T-helper 17 cell (primary cell): ENCODE measurements at places on chromosomes 11 and 22. TPM values are rescaled to one million over a fixed set of nuclear protein-coding genes. Genes with fewer than 3 reads are reported as not detected.

GUCY1A2 gene
- total RNA-seq: 0.13 TPM

THOC5 gene
- total RNA-seq: 46.2 TPM

DNA sequence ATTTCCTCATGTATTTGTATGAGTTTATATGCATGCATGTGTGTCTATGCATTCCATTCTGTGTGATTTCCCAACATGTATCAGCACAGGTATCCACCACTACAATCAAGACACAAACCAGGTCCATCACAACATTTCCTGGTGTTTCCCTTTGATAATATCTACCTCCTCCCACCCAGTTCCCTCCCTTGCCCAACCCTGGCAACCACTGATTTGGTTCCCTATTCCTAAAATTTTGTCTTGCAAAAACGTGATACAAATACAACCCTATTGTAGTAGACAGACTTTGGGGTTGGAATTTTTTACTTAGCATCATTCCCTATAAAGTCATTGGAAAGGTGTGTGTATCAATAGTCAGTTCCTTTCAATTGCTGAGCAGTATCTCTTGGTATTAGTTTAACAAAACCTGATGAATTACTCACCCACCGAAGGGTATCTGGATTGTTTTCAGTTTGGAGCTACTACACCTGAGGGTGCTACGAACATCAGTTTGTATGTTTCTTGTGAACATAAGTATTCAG is 51.8 kb upstream of the IGLL5 start:
- peaks cover 25% of the 10 kb centered on the region for H3K4me1 ChIP-seq

DNA sequence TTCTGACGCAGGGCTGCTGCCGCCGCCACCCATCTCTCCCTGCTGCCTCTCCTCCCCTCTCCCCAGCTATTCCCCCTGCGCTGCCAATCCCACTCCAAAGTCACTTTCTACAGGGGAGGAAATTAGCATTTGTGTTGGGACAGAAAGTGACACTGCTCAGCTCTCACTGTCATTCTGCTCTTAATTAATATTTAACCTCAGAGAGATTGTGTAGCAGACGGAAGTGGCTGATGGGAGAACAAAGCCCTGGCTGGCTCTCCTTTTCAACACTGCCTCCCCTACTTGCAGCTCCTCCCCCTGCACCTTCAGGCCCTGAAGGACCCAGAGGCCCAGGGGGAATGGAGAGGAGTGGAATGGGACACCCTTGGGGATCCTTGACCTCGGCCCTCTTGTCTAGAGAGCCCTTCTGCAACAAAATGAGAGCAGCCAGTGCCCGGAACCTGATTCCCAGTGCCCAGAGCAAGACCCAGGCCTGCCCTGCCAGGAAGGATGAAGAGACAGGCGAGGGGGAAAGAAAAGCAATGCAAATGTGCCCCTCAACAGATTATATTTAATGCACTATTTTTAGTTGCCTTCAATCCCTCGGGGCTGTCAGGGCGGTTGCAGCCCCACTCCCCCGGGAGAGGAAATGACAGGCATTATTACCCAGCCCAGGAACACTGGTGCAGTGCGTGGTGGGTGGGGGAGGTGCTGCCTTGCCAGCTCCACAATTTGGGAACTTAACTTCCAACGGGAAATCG is 14.6 kb upstream of the NRGN start:
- peaks cover 23% of the 10 kb centered on the region for H3K4me1 ChIP-seq
- peaks cover 51% of the 10 kb centered on the region for H3K27me3 ChIP-seq
- H3K4me3 ChIP-seq: no peak overlapping the region
- H3K36me3 ChIP-seq: peaks cover 2% of the 10 kb centered on the region

EHF gene
- 0.34 TPM for total RNA-seq

GRCh38 chr11:61695917-61696316 is 15.7 kb downstream of the DAGLA start:
- no peaks in the 10 kb centered on the region for H3K36me3 ChIP-seq
- no peaks in the 10 kb centered on the region for H3K27me3 ChIP-seq
- peak; percentile 92 for DNase-seq
- H3K4me1 ChIP-seq: peaks cover 18% of the 10 kb centered on the region

RAG2 gene
- total RNA-seq: not detected

DNA sequence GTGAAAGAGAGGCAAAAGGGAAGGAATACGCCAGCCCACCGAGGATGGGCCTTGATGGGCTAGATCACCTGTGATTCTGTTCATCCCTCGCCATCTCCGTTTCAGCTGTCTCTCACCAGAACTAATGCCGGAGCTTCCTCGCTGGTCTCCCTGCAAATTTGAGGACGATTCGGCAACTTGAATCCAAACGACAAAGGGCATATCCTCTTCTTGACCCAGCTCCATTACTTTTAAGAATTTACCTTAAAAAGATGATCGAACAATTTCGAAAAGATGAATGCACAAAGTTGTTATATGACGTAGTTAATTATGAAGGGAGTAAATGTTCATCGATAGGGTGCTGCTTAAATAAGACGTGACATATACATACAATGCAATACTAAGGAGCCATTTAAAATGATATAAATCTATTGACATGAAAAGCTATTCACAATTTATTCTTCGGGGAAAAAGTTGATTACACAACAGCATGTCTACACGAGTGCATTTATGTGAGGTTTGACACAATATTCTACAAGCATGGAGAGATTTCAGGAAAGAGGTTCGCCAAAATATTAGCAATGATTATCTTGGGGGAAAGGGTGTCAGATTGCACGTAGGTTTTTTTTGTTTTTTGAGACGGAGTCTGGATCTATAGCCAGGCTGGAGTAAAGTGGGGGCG is 937 bp upstream of the FAM168A start:
- H3K27me3 ChIP-seq: peaks cover 4% of the 10 kb centered on the region
- DNase-seq: no peak
- peak overlapping the region; percentile 89 for H3K4me3 ChIP-seq
- no peaks in the 10 kb centered on the region for H3K36me3 ChIP-seq

DNA sequence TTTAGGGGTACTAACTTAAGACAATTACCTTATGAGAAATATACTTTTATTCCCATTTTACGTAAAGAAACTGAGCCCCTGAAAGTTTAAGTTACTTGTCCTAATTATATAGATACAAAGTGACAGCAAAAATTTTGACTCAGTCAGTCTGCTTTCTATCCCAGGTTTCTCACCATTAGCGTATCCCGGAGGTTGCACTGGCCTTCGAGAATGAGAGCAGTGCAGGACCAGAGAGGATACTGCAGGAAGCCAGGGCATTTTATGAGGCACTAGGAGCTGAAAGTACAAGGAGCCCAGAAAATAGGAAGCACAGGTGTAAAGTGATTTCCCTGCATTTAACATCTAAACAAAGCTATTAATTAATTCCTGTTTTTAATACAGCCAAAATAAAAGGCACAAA is 55.4 kb downstream of the GRIA4 start:
- H3K36me3 ChIP-seq: no peaks in the 10 kb centered on the region
- no peak for DNase-seq
- H3K4me1 ChIP-seq: no peaks in the 10 kb centered on the region
- peaks cover 4% of the 10 kb centered on the region for H3K27me3 ChIP-seq
- H3K4me3 ChIP-seq: no peak overlapping the region
- no peak overlapping the region for H3K27ac ChIP-seq

- H3K4me1 ChIP-seq: no peaks in the 10 kb centered on the region
- no peaks in the 10 kb centered on the region for H3K36me3 ChIP-seq
- no peak overlapping the region for H3K27ac ChIP-seq
- peaks cover 27% of the 10 kb centered on the region for H3K27me3 ChIP-seq
Measured at GRCh38 chr22:21108379-21109115, 62.8 kb downstream of the LRRC74B start.

TALDO1 gene
- 60.4 TPM for total RNA-seq

- H3K27me3 ChIP-seq: peaks cover 8% of the 10 kb centered on the region
- H3K4me3 ChIP-seq: no peak overlapping the region
- H3K27ac ChIP-seq: no peak overlapping the region
- DNase-seq: no peak
- peaks cover 4% of the 10 kb centered on the region for H3K36me3 ChIP-seq
Measured at GRCh38 chr11:44625759-44626523, 60.5 kb downstream of the CD82 start.

KLHL35 gene
- total RNA-seq: 1.3 TPM

DNA sequence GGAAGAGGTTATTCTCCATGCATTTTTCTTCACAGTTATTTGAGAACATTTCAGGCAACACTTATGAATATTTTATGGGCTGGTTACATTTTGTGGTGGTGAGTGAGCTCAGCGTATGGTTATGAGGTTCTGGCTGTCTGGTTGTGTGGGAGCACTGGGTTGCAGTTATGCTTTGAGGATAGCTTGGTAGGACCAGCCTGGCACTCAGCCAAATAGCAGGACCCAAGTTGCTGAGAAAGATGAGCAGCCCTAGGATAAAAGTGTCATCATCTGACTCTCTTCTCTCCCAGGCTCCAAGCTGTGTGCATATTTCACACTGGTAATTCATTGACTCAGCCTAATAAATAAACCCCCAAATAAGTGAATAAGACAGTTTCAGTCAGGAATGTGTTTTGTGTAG is 8.1 kb upstream of the SRSF8 start:
- no peak for DNase-seq
- peaks cover 55% of the 10 kb centered on the region for H3K27me3 ChIP-seq
- no peak overlapping the region for H3K4me3 ChIP-seq

DNA sequence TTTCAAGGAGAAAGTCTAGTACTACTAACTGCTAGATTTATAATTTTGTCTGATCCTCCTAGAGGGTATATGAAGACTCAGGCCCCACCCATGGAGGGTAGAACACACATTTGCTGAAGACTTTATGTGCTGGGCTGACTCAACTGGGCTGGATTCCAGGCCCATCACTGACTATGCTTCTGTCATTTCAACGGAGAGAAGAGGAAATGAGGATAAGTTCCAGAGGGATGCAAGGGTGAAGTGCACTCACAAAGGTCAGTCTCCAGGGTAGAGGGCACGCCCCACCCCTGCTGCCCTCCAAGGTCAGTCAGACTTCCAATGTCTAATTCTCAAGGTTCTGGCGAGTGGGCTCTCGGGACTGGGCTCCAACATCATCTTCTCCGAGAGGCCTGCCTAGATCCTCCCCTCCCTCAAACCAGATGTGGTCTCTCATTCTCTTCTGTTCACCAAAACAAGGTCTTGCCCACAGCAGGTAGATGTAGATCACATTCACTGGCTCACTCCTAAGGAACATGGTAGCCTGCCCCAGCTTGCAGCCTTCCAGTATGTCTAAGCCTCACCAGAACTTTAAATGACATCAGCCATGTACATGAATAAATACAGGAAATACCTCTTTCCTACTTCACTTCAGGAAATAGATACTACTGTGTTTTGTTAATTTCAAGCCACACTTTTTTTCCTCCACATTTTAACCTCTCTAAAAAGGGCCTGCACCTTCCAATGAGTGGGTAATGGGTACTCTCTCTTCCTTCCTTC is 7.3 kb upstream of the C11orf86 start:
- H3K27me3 ChIP-seq: peaks cover 26% of the 10 kb centered on the region
- H3K27ac ChIP-seq: no peak overlapping the region
- H3K36me3 ChIP-seq: peaks cover 7% of the 10 kb centered on the region

CHEK2 gene
- total RNA-seq: 7.5 TPM

- H3K4me1 ChIP-seq: no peaks in the 10 kb centered on the region
- H3K36me3 ChIP-seq: peaks cover 2% of the 10 kb centered on the region
- H3K27me3 ChIP-seq: peaks cover 49% of the 10 kb centered on the region
- H3K4me3 ChIP-seq: no peak overlapping the region
- DNase-seq: no peak
Measured at GRCh38 chr11:93080146-93080759, 110.8 kb downstream of the MTNR1B start.

GRCh38 chr22:22397292-22397870 is 111.2 kb downstream of the ZNF280B start:
- H3K27ac ChIP-seq: no peak overlapping the region
- no peaks in the 10 kb centered on the region for H3K4me1 ChIP-seq
- peaks cover 38% of the 10 kb centered on the region for H3K27me3 ChIP-seq
- DNase-seq: no peak
- H3K36me3 ChIP-seq: no peaks in the 10 kb centered on the region

DNA sequence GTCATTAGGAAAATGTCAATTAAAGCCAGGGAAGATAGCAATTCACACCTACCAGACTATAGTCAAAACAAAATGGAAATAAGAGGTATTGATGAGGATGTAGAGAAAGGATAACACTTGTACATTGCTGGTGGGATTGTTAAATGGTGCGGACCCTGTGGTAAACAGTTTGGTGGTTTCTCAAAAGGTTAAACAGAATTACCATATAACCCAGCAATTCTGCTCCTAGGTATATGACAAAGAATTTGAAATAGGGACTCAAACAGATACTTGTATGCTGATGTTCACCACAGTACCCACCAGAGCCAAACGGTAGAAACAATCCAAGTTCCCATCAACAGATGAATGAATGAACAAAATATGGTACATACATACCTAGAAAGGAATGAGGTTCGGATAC is 33.0 kb upstream of the TOP3B start:
- H3K36me3 ChIP-seq: peaks cover under 1% of the 10 kb centered on the region
- no peak overlapping the region for H3K4me3 ChIP-seq
- peaks cover 1% of the 10 kb centered on the region for H3K4me1 ChIP-seq
- DNase-seq: no peak
- H3K27me3 ChIP-seq: peaks cover 24% of the 10 kb centered on the region
- no peak overlapping the region for H3K27ac ChIP-seq

GRCh38 chr11:117724104-117724503 is 72.9 kb downstream of the DSCAML1 start:
- H3K36me3 ChIP-seq: no peaks in the 10 kb centered on the region
- no peak overlapping the region for H3K4me3 ChIP-seq
- no peaks in the 10 kb centered on the region for H3K4me1 ChIP-seq
- no peak overlapping the region for H3K27ac ChIP-seq
- no peak for DNase-seq
- H3K27me3 ChIP-seq: peaks cover 40% of the 10 kb centered on the region

- no peak overlapping the region for H3K4me3 ChIP-seq
- H3K27me3 ChIP-seq: peaks cover 38% of the 10 kb centered on the region
- H3K36me3 ChIP-seq: no peaks in the 10 kb centered on the region
Measured at GRCh38 chr11:36155770-36156160, 133.5 kb downstream of the COMMD9 start.

- H3K27ac ChIP-seq: peak overlapping the region; percentile 96
- DNase-seq: no peak
- H3K4me3 ChIP-seq: peak overlapping the region; percentile 90
- H3K4me1 ChIP-seq: peaks cover 30% of the 10 kb centered on the region
- no peaks in the 10 kb centered on the region for H3K36me3 ChIP-seq
- no peaks in the 10 kb centered on the region for H3K27me3 ChIP-seq
Measured at GRCh38 chr11:46362156-46363030, 15.1 kb downstream of the DGKZ start.

GRCh38 chr11:59416613-59417012 is 9.6 kb downstream of the OR5A2 start:
- H3K27ac ChIP-seq: no peak overlapping the region
- peaks cover 65% of the 10 kb centered on the region for H3K27me3 ChIP-seq
- no peaks in the 10 kb centered on the region for H3K36me3 ChIP-seq
- no peaks in the 10 kb centered on the region for H3K4me1 ChIP-seq
- no peak overlapping the region for H3K4me3 ChIP-seq

ATL3 gene
- 30.7 TPM for total RNA-seq

DNA sequence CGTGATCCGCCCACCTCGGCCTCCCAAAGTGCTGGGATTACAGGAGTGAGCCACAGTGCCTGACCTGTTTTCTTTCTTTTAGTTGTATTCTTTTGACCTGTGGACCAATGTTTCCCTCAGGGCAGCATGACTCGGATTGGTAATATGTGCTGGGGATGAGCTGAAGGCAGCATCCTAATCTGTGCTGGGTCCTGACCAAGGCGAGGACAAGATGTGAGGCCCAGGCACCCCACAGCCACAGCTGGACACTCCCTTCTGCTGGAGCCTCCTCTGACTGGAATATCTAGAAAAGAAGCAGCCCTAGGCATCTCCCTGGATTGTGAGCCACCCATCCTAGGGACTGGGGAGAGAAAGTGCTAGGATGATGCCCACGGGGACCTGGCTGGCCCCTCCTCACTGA is 105.4 kb downstream of the PDE2A start:
- no peak overlapping the region for H3K4me3 ChIP-seq
- no peak overlapping the region for H3K27ac ChIP-seq
- H3K36me3 ChIP-seq: peaks cover 8% of the 10 kb centered on the region
- DNase-seq: no peak
- peaks cover 28% of the 10 kb centered on the region for H3K27me3 ChIP-seq

MYBPC3 gene
- total RNA-seq: 0.10 TPM

OR10A2 gene
- not detected for total RNA-seq
